ENCODE measurements at places on chromosomes 11 and 22.
A peak's percentile ranks its signal among the peaks of the same experiment; 100 is the strongest.

- DNase-seq, result peak; percentile 65
Measured at GRCh38 chr11:8810540-8811301, 100.3 kb upstream of the AKIP1 start.

GRCh38 chr22:38114484-38115398 is 4.3 kb upstream of the BAIAP2L2 start:
- peak; percentile 68 for DNase-seq

DNA sequence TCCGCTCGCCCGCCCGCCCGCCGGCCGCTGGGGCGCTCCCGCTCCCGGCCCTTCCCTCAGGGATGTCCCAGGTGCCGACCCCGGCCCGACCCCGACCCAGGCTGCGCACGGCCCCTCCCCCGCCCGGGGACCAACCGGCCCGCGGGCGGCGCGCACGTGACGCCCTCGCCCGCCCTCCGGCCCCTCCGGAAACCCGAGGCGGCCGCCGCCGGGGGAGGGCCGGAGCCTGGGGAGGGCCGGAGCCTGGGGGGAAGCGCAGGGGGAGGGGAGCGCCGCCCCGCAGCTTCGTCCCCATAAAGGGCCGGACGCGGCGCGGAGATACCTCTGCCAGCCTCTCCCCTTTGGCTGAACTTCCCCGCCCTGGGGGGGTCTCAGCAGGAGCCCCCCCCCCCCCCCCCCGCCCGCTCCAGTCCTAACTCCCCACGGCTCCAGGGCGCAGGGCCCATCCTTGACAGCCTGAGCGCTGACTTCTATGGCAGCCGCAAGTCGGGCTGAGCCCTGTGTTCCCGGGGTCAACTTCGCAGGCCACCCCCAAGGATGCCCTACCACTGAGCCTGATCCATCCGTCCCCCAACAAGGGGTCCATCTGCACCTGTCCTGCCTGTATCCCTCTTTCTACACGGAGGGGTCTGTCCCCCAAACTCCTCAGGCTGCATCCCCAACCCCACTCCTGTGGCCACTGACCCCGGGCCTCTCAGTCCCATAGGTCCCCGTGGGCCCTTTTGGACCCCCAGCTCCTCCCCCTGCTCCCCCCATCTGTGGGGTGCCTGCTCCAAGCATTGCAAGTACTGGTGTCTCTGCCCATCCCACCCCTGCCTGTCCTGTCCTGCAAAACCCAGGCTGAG is at the start of gene MAPK12:
Gene MAPK12 (minus strand): TSS at position 69 of the 845 bp plus-strand sequence. CDS start 174 bp downstream, outside the sequence.
- no peak for DNase-seq

- DNase-seq, result peak; percentile 12
Measured at GRCh38 chr11:13229136-13229535, 48.5 kb upstream of the BMAL1 start.

DNA sequence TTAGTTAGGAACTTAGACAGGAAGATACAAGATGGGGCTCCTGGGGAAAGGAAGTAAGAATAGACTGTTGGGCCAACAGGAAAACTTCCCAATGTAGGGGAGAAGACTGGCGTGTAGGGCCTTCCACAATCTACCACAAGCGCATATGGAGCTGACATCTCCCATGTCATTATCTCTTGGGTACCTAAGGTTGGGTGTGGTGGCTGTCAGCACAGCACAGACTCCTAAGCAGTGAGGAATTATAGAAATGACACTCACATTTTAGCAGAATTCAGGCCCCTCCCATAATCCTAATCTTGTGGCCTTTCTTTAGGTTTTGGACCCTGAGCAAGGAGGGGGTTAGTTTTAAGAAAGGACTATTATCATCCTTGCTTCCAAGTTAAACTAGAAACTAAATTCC is 11.6 kb downstream of the TRIM21 start:
- DNase-seq, result no peak

GRCh38 chr11:8971196-8971923 is 7.1 kb upstream of the TMEM9B start:
- DNase-seq, result no peak

- DNase-seq, result no peak
Measured at GRCh38 chr11:1856306-1857005, 3.6 kb downstream of the LSP1 start.

- no peak for DNase-seq
Measured at GRCh38 chr11:57126766-57127400, 54.9 kb upstream of the LRRC55 start.

GRCh38 chr11:43419460-43419859 is 60.7 kb downstream of the TTC17 start:
- peak; percentile 12 for DNase-seq

- DNase-seq, result no peak
Measured at GRCh38 chr11:43944761-43945311, 2.4 kb downstream of the C11orf96 start.

GRCh38 chr11:121466063-121466794 is 13.5 kb upstream of the SORL1-AS1 start:
- DNase-seq, result peak; percentile 89

DNA sequence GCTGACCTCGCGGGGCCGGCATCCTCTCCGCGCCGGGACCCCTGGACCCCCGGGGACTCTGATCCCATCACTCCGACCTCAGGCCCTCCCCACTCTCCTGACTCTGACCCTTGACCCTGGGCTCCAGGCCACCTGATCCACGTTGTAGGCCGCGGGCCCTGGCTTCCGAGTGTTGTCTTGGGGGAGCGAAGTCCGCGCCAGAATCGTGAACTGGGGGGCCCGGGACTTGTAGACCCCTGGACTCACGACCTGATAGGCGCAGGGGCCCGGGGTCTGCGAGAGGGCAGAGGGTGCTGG is 716 bp upstream of the TYMP start:
- no peak for DNase-seq

GRCh38 chr11:79026803-79027445 is 413.9 kb downstream of the TENM4 start:
- DNase-seq, result no peak

- no peak for DNase-seq
Measured at GRCh38 chr11:17612221-17613188, 65.4 kb downstream of the OTOG start.

GRCh38 chr22:21761994-21762680 is 26.5 kb upstream of the YPEL1 start:
- no peak for DNase-seq
